ENCODE measurements at places on chromosomes 13 and 19.

- no peak for DNase-seq
These were observed 319.7 kb upstream of the TSHZ3 start for GRCh38 chr19:31668921-31669320.

- no peak for DNase-seq
These were observed 19.1 kb upstream of the KLF12 start for GRCh38 chr13:74153316-74153715.

GRCh38 chr19:19111967-19112580, 26.2 kb downstream of the TMEM161A start:
- DNase-seq: no peak

DNA sequence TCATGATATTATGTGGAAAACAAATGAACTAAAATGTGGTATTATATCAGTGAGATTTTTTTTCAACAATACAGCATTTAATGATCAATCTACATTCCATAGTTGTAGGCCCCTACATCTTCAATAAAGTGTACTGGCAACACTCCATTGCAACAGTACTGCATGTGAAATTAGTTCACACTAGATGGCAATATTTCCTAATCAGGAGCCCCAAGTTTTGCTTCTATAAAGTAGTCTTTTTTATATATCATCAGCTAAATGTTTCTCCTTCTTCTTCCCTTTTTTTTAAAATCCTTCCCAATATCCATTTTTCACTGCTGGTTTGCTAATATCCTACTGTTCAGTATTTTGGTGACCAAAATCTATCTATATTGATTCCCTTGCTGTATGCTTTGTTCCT, 528.3 kb upstream of the ATXN8OS start:
- DNase-seq: no peak

GRCh38 chr19:29294343-29294811, 81.4 kb upstream of the UQCRFS1 start:
- DNase-seq: no peak

DNA sequence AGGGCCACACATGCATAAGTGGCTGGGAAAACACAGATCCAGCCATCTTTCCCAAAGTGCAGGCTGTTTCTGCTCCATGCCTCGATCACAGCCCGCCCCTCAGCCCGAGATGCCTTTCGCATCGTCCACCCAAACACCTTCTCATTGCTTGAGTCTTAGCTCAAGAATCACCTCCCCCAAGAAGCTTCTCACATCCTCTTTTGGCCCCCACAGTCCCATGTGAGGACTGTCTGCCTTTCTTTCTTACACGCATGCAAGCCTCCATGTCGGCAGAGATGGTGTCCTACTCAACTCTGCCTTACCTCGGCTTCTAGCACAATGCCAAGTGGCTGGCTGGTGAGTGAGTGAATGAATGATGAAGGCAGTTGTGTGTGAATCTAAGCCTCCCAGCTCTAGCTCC, 18.1 kb upstream of the GSX1 start:
- no peak for DNase-seq

GRCh38 chr19:2636897-2637683, 65.4 kb downstream of the GNG7 start:
- peak; percentile 71 for DNase-seq

- DNase-seq: no peak
These were observed 52.1 kb downstream of the DACH1 start for GRCh38 chr13:71814806-71815360.

DNA sequence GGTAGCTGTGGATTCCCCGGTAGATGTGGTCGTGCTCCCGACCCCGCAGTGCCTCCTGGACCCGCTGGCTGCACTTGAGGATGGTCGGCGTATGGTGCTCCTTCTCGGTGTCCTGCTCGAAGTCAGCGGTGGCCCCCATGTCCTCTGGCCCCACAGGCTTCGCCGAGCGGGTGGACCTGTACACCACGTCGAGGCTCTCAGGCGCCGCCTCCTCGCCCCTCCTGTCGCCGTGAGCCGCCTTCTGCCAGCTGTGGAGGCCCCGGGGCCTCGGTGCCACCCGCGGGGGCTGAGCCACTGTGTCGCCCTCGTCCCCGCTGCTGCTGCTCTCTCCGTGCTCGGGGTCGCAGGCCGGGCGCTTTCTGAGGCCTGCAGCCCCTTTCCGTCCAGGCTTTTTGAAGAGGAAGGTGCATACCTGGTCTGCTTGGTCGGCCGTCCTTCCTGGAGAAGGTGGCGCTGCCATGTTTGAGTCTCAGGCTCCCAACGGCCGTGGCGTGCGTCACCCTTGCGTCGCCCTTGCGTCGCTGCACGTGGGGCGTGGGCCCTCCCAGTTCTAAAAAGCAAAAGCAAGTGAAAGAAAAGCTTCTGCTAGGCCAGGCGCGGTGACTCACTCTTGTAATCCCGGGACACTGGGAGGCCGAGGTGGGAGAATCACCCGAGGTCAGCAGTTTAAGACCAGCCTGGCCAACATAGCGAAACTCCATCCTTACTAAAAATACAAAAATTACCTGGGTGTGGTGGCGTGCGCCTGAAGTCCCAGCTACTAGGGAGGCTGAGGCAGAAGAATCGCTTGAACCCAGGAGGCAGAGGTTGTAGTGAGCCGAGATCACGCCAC, at the start of gene RNF113B:
RNF113B (minus strand) TSS at position 493 of the 832 bp plus-strand sequence; CDS start at position 460, 33 bp downstream.
- no peak for DNase-seq

GRCh38 chr13:104289400-104289799, 1223.2 kb upstream of the SLC10A2 start:
- DNase-seq: no peak

- DNase-seq: no peak
These were observed 21.3 kb upstream of the EPHX3 start for GRCh38 chr19:15253513-15253912.

GRCh38 chr19:28301961-28302360, 911.0 kb downstream of the UQCRFS1 start:
- no peak for DNase-seq

DNA sequence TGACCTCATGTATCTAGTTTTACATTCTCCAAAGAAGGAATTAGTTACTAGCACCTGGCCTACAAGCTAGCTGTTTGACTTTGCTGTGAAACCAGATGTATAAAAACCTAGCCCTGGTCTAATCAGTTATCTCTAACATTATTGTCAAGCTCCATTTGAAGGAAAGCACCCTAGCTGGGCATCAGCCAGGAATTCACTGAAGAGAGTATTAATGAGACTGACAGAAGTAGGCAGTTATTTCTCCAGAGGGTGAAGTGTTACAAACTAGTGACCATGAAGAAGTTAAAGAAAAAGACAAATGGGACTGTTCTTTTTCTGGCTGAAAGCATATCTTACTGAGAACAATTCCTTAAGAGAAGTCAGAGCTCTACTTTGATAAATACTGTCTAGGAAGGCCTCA, 2529.3 kb upstream of the PCDH20 start:
- DNase-seq: no peak

GRCh38 chr19:15283141-15283883, 49.0 kb downstream of the BRD4 start:
- DNase-seq: peak; percentile 56

DNA sequence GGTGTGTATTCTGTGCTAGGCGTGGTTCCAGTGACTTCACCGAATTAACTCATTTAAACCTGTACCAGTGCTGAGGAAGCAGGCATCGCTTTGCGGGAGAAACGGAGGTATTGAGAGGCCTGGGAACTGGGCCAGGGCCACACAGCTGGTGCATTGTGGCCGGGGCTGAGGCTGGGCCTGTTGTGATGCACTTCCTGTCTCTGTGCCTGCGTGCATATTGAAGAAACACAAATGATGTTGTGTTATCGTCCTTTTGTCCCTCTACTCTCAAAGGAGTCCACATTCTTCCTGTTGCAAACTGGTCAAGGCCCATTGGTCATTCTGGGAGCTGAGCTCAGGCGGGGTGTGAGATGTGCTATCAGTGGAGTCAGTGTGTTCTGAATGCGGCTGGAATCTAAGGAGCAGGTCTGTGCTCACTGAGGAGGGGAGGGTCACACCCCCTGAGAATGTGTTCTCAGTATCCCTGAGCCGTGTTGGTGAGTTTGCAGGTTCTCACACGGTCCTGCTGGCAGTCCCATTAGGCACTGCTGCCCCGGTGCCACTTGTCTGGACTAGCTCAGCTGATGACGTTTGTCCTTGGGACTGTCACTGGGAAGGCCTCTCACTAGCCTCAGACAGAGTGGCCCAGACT, 62.1 kb downstream of the ARHGEF7 start:
- peak; percentile 25 for DNase-seq

DNA sequence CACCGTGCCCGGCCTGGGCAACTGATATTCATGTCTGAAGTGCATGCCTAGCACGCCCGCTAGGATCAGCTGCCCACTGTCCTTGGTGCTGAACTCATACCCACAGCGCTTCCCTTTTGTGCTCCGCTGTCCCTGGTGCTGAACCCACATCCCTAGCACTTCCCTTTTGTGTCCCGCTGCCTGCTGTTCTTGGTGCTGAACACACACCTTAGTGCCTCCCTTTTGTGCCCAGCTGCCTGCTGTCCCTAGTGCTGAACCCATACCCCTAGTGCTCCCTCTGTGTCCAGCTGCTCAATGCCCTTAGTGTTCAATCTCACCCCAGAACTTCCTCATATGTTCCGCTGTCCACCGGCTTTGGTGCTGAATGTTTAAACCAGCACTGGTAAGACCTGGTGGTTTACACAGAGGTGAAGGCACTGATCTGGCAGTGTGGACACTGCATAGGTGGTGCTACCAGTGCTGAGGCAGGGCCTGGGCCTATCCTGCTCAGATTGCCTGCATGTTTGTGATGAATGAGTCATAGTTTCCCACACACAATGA, 26.3 kb upstream of the SIGLEC11 start:
- peak; percentile 82 for DNase-seq

DNA sequence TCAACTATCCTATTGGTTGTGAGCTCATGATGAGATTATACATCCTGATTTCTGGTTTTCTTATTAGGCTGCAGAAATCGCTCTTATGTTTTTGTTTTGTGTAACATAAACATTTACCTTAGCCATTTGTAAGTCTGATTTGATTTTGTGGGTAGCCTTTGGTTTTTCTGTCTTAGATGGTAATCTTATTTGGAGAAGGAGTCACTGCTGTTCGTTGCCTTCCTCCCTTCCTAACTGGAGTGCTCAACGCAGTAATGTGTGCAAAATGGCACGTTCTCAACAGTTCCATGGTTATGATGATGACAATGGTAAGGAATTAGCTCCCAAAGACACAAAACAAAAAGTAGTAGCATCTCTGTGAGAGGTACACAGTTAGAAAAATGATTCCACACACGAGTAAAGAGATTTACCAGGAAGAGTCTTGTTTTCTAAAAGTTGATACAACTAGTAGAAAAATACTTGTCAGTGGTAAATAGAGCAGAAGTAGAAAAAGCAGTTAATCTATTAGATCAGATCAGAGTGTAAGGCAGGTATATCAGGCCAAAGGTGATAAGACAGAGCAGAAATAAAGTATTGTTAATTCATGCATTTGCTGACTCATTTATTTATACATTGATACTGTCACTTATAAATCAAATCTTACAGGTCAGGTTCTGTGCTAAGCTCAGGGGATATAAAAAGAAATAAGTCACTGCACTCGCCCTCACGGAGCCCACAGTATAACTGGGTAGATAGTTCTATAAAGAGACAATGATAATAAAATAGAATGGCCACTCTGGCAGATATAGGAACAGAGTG, 270.0 kb downstream of the NALCN start:
- no peak for DNase-seq

DNA sequence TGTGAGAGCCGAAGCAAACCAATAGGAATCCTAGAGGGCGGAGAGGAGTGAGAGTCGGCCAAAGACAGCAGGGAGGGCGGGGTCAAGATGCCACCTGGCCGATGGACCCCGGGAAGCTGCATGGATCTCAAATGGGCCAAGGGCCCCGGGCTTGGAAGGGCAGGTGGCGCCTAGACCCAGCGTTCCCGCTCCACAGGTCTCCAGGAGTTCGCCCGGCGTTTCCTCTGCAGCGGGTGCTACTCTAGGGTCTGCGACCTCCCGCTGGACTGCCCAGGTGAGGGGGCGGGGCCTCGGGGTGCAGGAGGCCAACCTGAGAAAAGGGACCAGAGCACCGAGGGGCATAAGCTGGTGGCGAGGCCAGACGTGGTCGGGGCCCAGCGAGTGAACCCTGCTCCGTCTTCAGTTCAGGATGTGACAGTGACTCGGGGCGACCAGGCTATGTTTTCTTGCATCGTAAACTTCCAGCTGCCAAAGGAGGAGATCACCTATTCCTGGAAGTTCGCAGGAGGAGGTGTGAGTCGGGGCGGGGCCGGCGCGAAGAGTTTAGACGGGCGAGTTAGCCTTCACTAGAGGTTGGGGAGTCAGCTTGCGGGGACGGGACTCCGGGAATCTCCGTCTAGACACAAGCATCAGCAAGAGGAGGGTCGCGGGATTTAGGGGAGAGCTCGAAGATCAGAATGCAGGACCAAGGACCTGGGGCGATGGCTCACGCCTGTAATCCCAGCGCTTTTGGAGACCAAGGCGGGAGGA, 9.9 kb downstream of the SPACA6 start:
- DNase-seq: no peak

GRCh38 chr13:46633416-46633815, 80.4 kb downstream of the LRCH1 start:
- no peak for DNase-seq

DNA sequence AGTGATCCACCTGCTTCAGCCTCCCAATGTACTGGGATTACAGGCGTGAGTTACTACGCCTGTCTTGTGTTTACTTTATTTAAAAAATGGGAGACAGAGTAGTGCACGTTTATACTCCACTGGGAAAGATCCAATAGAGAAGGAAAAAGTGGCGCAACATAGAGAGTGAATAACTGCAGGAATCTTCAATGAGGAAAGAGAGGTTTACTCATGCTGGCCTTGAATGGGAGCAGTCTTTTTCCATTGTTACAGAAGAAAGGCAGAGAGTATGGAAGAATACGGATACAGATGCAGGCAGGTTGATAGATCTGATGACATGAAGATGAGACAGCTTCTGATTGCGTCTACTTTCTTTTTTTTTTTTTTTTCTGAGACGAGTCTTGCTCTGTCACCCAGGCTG, 4.6 kb upstream of the WDFY2 start:
- DNase-seq: no peak

DNA sequence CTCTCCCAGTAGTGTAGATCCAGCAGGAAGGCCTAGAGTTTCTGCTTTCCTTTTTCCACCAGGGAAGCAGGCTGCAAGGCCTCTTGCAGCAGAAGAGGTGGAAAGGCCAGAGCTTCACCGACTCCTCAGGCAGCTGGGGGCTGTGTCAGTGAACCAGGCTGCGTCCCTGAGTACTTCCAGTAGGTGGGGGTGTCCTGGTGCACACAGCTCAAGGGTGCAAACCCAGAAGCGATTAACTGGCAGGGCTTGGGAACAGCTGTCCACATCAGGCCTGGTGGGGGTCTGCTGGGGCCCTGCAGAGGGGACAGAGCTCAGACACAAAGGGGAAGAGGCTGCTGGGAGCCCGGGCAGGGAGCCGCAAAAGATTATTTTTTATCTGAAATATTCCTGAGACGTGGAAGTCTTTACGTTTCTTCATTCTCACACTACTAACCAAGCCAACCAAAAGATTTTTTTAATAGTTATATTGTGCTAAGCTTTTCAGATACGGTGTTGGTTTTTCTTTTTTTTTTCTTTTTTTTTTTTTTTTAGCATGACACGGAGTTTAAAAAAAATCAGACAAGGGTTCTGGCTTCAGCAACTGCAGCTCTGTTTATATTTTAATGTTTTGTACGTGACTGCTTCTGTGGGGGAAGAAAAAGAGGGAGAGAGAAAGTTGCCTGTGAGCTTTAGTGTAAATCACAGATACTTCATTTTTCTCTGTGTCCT, 11.0 kb downstream of the TSHZ3 start:
- DNase-seq: peak; percentile 16
